Endothelial cell (in vitro differentiated cells): ENCODE measurements at places on chromosomes 4 and X. TPM values are rescaled to one million over a fixed set of nuclear protein-coding genes. Genes with fewer than 3 reads are reported as not detected.

GRCh38 chr4:92091335-92091734 is 212.4 kb upstream of the GRID2 start:
- DNase-seq, result no peak
- no peak overlapping the region for H3K27ac ChIP-seq
- no peak overlapping the region for H3K4me3 ChIP-seq
- no peaks in the 10 kb centered on the region for H3K4me1 ChIP-seq
- H3K36me3 ChIP-seq, result no peaks in the 10 kb centered on the region
- H3K27me3 ChIP-seq, result no peaks in the 10 kb centered on the region

EMCN gene
- total RNA-seq, result 70.4 TPM

SPANXC gene
- not detected for total RNA-seq

GRCh38 chr4:125346616-125347015 is 31.9 kb downstream of the FAT4 start:
- no peak overlapping the region for H3K4me3 ChIP-seq
- H3K4me1 ChIP-seq, result peaks cover 20% of the 10 kb centered on the region
- H3K27ac ChIP-seq, result no peak overlapping the region
- H3K36me3 ChIP-seq, result peaks cover 3% of the 10 kb centered on the region

GRCh38 chr4:183013730-183014002 is 85.4 kb upstream of the WWC2 start:
- no peak overlapping the region for H3K4me3 ChIP-seq
- peaks cover 2% of the 10 kb centered on the region for H3K4me1 ChIP-seq
- H3K27ac ChIP-seq, result no peak overlapping the region
- H3K27me3 ChIP-seq, result peaks cover 2% of the 10 kb centered on the region

ATG4A gene
- 23.4 TPM for total RNA-seq

- no peaks in the 10 kb centered on the region for H3K36me3 ChIP-seq
- H3K4me3 ChIP-seq, result no peak within 1 kb of the TSS
- H3K27me3 ChIP-seq, result no peaks in the 10 kb centered on the region
- H3K4me1 ChIP-seq, result no peaks in the 10 kb centered on the region
Observed at GRCh38 chrX:116462822-116463221, at the start of gene CT83. CT83 (minus strand) TSS chrX:116462976; CDS start chrX:116462856, 120 bp downstream.

DNA sequence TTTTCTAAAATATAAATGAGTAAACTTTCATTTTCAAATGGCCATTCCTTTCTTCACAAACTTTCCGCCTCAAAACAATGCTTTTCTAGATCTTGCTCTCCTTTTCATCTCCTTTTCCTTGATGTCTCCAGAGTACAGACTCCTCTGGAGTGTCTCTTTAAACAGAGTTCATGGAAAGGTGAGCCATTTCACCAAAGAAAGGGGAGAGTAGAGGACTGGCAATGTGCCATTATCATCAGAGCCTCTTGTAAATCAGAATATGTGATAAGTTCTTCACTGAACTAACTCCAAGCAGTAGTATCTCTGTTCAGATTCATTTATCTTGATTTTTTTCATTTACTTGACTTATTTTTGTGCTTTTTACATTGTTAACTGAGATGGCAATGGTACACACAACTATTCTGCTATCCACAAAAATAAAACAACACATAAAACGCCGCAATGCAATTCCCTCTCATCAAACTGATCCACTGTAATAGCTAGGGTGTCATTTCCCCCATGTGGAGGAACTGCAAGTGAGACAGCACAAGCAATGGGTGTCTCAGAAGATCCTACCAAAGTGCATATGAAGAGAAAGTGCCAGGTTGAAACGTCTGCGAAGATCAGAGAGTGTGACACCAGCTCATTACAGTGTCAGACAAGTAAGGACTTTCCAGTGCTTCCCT is 125.4 kb downstream of the RASL11B start:
- H3K4me3 ChIP-seq, result no peak overlapping the region
- no peaks in the 10 kb centered on the region for H3K4me1 ChIP-seq
- H3K27me3 ChIP-seq, result no peaks in the 10 kb centered on the region
- no peak overlapping the region for H3K27ac ChIP-seq
- H3K36me3 ChIP-seq, result peaks cover 12% of the 10 kb centered on the region

FAM90A26 gene
- not detected for total RNA-seq

DNA sequence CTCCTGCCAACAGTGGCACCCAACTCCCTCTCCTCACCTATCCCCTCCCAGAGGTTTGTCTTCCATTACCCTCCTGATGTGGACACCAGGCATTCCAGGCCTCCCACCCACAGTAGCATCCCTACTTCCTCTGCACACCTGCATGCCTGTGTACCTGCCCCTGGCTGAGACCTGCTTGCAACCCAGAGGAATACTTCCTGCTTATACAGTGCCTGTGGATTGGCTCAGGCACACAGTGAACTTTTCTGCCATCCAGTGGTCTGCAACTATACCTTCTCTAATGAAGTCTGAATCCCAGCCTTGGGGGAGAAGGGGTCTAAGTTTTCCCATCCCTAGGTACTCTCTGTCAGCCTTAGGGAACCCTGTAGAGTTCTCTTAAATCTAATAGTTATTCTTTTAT is 169.9 kb downstream of the IQCM start:
- H3K4me1 ChIP-seq, result no peaks in the 10 kb centered on the region
- no peaks in the 10 kb centered on the region for H3K27me3 ChIP-seq
- no peaks in the 10 kb centered on the region for H3K36me3 ChIP-seq
- H3K4me3 ChIP-seq, result no peak overlapping the region
- no peak overlapping the region for H3K27ac ChIP-seq

DIPK2B gene
- 286 TPM for total RNA-seq
